Activated CD4-positive, CD25-positive, alpha-beta regulatory T cell (primary cell): ENCODE measurements at places on chromosomes 12 and 14.

DNA sequence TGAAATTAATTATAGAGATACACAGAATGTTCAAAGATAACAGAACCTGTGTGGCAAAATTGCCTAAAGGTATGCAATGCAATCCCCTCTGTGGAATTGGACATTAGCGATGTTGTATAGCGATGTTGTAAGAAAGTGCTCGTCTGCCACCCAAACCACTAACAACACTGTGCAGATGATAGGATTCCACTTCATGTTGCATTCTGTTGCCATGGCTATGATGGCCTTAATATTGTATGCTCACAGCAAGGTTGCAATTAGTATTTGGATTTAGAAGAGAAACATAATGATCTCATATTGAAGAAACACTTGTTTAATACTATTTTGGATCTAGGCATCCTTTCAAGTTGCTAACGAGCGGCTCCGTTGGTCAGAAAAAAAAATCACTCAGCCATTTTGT lies 260.3 kb downstream of the BCAT1 start:
- DNase-seq, result no peak

GRCh38 chr12:104649217-104649824 lies 192.6 kb downstream of the CHST11 start:
- DNase-seq, result no peak

DNA sequence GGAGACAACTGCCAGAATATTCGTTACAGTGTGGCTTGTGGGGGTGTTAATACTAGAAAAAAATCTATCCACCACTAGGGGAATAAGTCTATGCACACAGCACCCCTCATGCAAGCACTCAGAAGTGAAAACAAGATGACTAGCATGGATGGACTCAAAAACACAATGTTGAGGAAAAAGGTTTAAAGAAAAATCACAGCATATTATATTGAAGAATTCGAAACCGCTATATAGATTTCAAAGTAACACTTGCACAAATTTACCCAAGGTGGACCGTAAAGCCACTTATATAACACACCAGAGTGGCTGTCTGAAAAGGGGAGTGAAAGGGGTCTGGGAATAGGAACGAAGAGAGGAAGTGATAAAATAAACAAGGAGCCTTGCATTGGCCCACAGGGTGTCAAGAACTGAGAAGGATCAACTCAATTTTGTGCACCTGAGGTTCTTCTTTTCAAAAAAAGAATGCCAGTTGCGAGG lies 544 bp downstream of the ABCD4 start:
- no peak for DNase-seq

DNA sequence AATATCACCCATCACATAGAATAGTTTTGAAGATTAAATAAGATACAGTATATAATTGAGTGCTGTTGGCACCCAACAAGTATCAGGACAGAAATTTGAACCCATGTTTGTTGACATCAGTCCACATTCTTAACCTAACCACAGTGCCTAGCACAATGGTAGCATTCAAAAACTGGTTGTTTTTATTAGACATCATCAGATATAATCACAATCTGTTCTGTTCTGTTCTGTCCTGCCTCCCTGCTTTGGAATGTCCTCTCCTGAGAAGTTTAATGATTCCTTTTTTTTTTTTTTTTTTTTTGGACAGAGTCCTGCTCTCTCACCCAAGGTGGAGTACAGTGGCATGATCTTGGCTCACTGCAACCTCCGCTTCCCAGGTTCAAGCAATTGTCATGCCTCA lies 476.6 kb downstream of the RMST start:
- DNase-seq, result no peak

- no peak for DNase-seq
These were observed 16.9 kb upstream of the KRT7 start for GRCh38 chr12:52216100-52216499.

DNA sequence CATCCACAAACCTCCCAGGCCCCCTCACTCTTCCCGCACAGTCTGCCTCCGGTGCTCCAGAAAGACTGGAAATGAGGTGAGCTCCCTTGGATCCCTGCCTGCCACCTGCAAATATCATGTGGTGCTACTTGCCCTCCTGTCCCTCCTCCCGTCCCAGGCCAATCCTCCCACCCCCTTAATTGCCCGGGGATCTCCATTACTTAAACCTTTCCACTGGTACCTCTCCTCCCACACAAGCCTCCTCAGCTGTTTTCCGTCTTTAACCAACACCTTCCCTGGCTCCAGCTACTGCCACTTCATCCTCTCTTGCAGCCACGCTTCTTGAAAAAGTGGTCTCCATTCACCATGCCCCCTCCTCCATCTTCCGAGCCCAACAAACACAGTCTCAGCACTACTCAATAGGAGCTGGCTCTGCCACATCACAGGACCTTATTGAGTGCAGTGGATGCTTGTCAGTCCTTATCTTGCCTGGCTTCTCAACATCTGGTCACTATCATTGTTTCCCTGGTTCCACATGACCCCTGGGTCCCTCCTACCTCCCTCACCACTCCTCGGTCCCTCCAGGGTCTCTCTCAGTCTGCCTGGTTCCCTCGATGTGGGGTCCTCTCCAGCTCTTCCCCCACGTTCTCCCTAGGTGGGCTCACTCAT lies 11.5 kb downstream of the FAIM2 start:
- DNase-seq, result no peak

DNA sequence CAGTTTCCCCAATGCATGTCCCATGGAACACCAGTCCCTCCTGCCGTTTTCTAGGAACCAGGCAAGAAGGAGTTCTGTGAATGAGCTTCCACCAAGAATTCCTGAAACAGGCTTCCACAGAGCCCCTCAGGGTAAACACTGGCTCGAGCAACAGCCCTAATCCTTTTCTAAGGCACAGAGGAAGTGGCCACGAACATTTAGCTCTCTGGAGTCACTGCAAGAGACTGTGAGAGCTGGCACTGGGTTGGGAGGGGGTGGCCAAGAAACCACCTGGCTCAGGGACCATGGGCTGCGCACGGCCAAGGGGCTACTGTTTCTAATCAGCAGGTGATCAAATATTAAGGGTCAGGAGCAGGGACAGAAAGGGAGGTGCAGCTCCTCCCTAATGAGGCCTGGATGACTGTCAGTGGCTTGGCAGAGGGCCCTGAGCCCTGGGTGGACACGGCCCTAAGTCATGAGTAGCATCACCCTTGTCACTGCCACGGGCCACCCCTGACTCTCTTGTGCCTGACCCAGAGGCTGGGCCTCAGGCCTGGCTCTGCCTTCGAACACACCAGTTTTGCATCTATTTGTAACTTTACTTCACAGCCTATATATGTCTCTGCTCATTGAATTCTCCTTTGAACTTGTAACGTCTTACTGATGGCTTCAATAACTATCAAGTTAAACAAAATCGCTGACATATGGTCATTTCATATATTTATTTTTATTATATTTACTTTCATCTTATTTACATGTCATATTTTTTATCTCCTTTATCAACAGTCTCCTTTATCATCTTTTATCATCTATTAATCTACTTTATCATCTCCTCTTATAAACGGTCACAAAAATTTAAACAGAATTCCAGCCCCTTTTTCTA lies 154.0 kb downstream of the DICER1 start:
- no peak for DNase-seq

- no peak for DNase-seq
These were observed 63.3 kb upstream of the CDKN3 start for GRCh38 chr14:54333511-54333910.
